Naive thymus-derived CD4-positive, alpha-beta T cell (primary cell): ENCODE measurements at places on chromosomes 3 and 15. TPM values are rescaled to one million over a fixed set of nuclear protein-coding genes. Genes with fewer than 3 reads are reported as not detected.
A peak's percentile ranks its signal among the peaks of the same experiment; 100 is the strongest.

DNA sequence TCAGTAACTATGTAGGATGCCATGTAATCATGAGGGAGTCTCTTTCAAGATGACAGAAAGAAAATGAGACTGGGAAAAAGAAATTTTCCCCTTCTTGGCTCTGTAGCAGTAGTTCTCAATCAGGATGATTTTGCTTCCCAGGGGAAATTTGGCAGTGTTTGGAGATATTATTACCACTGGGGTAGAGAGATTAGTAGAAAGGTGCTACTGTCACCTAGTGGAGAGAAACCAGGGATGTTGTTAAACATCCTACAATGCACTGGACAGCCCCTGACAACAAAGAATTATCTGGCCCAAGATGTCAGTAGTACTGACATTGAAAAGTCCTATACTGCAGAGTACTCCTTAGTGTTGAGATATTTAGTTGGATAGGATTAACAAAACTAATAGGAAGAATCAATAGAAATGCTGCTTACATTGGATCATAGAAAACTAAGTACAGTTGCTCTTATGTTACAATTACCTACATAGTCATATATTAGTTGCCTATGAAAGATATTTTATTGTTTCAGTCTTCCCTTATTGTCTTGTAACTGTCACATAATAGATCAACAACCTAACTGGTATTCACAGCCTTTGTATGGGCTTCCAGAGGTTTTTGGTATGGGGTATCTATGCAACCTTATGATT, 433.3 kb downstream of the RAP2B start:
- no peak overlapping the region for H3K27ac ChIP-seq
- H3K4me1 ChIP-seq, result no peaks in the 10 kb centered on the region
- DNase-seq, result no peak
- no peaks in the 10 kb centered on the region for H3K27me3 ChIP-seq
- H3K36me3 ChIP-seq, result no peaks in the 10 kb centered on the region

- H3K27ac ChIP-seq, result peak within 1 kb of the TSS; percentile 86
- H3K36me3 ChIP-seq, result no peaks in the 10 kb centered on the region
- DNase-seq, result peak; percentile 86
- peak within 1 kb of the TSS; percentile 78 for H3K4me3 ChIP-seq
These were observed at the start of gene NME9 for GRCh38 chr3:138329127-138329983. TSS of gene NME9 (minus strand) at chr3:138329851. CDS start at chr3:138329335, 516 bp downstream.

DNA sequence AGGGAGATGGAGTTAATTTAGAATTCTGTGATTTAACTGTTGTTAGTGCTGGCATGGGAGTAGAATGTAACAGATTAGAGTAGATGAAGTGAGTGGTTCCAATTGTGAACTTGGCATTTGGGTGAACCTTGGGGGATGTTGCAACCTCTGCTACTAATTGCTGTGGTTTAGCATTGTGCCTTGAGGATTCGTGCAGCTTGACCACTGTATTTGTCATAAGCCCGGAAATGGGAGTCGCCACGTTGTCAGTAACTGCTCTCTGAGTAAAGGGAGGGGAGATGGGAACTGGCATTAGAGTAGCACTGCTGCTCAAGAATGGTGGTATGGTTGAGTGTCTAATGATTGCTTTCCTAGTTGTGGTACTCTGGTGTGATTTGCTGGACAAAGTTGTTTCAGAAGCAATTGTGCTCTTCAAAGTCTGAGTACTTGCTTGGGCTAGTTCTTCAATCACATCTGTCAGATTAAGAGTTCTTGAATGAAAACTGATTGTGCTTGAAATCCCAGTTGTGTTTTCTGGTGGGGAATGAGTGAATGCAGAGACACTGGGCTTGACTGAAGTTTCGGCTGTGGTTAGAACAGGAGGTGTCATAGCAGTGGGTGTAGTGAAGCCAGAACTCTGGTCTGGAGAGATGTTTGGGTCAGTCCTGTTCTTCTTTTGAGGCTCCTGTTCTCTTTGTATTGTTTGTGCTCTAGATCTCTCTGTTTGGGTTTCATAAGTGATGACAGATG, 15.4 kb downstream of the IGSF10 start:
- H3K4me3 ChIP-seq, result no peak overlapping the region
- H3K36me3 ChIP-seq, result no peaks in the 10 kb centered on the region
- no peaks in the 10 kb centered on the region for H3K27me3 ChIP-seq
- H3K4me1 ChIP-seq, result no peaks in the 10 kb centered on the region

- peaks cover 20% of the 10 kb centered on the region for H3K4me1 ChIP-seq
- DNase-seq, result peak; percentile 75
- H3K4me3 ChIP-seq, result peak within 1 kb of the TSS; percentile 70
- H3K27ac ChIP-seq, result peak within 1 kb of the TSS; percentile 29
These were observed at the start of gene ITPKA for GRCh38 chr15:41493205-41493901. TSS of gene ITPKA (plus strand) at chr15:41493874. CDS start at chr15:41493928, 54 bp downstream.

DNA sequence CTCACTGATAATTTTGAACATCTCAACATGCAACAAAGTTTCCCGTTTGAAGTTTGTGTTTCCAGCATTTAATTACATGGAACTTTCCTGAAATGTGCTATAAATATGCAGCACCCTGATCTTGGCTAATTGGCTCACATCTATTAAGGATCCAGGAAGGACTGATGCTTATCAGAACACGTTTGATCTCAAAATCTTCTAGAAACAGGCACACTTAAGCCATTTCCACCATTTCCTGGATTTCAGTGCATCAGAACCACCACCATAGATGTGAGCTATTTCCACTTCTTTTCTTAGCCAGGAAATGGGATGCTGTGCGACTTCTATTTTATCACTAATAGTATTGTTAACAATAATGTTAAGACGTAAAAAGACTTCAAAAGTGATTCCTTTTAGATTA, 228.9 kb downstream of the FEZF2 start:
- no peak overlapping the region for H3K4me3 ChIP-seq
- DNase-seq, result no peak
- no peaks in the 10 kb centered on the region for H3K27me3 ChIP-seq
- no peak overlapping the region for H3K27ac ChIP-seq
- no peaks in the 10 kb centered on the region for H3K36me3 ChIP-seq

DNA sequence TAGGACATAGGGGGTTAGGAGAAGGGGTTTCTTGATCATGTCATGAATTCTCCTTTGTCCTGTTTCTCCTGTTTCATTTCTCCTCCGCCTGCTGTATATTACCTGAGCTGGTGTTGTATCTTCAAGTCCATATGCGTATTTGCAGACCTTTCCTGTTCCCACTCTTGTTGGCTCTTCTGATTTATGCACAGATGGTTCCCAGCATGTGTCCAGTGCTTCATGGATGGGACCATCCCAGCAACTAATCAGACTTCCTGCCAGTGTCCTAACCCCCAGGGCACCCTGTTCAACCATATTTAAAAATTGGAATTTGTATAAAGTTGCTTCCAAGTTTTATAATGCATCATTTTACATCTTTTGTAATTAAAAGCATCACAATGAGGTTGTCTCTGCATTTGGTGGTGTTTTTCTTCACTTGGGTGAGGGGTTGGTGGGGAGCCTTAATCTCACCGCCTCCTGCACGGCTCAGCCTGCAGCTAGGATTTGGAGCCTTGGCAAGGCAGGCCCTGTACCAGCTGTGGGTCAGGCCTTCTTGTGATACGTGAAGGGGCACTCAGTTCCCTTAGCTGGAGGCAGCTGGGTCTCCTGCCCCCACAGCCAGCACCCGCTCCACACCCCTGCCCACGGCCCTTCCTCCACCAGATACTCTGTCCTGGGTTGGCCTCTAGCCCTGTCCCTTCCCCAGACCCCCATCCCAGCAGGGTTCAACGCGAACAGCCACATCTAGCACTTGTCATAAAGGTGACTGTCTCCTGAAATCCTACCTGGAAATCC, 72.0 kb upstream of the BLM start:
- peaks cover 11% of the 10 kb centered on the region for H3K36me3 ChIP-seq
- no peak overlapping the region for H3K4me3 ChIP-seq
- no peak for DNase-seq
- no peaks in the 10 kb centered on the region for H3K27me3 ChIP-seq
- H3K4me1 ChIP-seq, result peaks cover 9% of the 10 kb centered on the region
- H3K27ac ChIP-seq, result no peak overlapping the region

Gene TNNC1
- 0.73 TPM for polyA plus RNA-seq

Gene TNFAIP8L3
- polyA plus RNA-seq, result not detected
